ENCODE measurements at places on chromosomes 16 and 17.

DNA sequence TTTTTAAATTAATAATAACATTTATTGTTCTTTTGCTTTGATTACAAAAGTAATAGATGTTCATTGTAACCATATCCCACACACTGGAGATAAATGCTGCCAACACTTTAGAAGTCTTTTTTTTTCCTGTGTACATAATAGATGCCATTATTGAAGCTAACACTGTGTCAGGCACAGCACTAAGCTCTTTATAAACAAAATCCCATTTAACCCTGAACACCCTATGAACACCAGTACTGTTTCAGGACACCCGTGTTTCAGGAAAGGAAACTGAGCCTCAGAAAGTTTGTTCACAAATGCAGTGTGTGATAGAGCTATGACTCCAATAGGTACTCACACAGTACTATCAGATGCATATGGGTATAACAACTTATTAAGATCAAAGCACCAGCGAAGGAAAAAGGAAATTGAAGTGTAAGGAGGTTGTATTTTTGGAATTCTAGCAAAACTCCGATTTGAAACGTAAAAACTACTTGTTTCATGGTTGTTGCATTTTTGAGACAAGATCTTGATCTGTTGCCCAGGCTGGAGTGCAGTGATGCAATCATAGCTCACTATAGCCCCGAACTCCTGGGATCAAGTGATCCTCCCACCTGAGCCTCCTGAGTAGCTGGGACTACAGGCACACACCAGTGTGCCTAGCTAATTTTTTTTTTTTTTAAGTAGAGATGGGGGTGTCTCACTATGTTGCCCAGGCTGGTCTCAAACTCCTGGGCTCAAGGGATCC is 2.0 kb upstream of the KIFC3 start:
- no peak for DNase-seq

DNA sequence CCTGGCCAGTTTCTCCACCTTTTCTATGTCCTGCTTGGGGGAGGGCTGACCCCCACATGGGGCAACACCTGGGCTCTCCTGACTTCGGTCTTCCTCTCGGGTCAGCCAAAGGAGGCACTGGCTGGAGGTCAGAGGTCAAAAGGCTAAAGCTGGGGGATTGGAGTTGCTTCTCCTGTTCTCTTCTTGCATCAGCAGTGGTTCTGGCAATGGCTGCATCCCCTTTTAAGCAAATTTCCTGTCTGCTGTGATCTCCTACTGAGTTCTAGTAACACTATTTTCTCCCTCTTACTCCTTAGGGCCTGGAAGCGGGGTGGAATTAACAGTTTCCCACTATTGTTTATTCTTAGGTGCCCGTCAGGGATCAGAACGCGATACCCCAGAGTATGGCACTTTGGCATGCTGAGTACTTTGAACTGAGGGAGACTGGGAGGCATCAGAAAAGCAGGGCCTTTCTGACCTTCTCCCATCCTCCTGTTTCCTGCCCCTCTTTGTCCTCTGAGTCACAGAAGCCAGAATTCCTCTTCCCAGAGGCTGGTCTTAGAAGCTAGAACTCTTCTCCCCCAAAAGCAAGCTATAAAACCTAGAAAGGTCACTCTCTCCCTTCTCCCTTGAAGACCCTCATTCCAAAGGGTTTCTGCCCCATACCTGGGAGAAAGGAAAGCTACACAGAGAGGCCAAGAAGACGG is 268.2 kb downstream of the STX8 start:
- DNase-seq, result no peak

GRCh38 chr17:75625813-75626486 is 7.3 kb upstream of the SMIM5 start:
- no peak for DNase-seq

GRCh38 chr17:80296221-80296620 is 35.6 kb downstream of the RNF213 start:
- DNase-seq, result no peak

- DNase-seq, result no peak
Observed at GRCh38 chr17:64777415-64778239, 115.5 kb upstream of the SMURF2 start.

DNA sequence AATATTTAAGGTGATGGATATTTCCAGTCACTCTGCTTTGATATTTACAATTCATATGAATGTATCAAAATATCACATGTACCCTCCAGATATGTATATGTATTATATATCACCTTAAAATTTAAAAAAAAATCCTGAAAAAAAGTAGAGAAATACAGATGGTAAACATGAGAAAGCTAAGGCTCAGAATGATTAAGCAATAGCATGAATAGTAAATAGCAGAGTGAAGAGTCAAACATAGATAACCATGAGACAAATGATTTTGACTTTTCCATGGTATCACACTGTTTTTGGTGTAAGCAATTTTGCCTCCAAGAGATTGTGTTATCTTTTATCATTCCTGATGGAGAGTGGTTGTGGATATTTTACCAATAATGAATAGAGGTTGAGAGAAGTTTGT is 868.8 kb downstream of the CDH11 start:
- DNase-seq, result no peak

GRCh38 chr16:10497132-10498101 is 83.0 kb downstream of the EMP2 start:
- DNase-seq, result no peak

DNA sequence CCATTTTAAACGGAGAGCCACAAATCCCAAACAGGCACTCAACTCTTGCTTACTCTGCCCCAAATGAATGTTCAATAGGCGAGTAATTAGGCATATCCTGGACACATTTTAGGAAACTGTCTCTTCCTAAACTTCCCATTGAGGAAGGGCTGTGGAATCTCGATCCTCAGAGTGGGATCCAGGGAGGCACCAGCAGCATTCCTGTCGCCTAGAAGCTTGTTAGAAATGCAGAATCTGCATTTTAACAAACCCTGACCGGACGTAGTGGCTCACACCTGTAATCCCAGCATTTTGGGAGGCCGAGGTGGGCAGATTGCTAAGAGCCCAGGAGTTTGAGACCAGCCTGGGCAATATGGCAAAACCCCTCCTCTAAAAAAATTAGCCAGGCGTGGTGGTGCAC is 95.6 kb downstream of the GAS7 start:
- no peak for DNase-seq

DNA sequence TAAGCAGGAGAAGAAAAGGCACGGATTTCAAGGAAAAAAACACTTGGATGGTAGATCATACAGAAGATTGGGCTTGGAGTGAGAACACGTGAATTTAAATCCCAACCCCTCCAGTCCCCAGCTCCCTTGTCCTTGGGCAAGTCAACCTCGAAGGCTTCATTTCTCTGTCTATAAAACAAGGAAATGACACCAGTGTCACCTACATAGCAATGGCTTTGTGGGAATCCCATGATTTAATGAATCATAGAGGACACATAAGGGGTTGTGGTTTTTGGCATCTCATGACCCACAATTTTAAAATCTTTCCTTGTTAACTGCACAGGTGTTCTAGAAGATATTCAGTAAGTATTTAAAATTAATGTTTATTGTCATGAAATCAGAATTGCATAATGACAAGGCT is 8.2 kb upstream of the CCL2 start:
- DNase-seq, result no peak

Data from stimulated activated CD8-positive, alpha-beta memory T cell treated with anti-CD3 and anti-CD28 coated beads, Interleukin-7, amount 100 ng/mL, for 1 hour (primary cell).